Stimulated activated CD4-positive, alpha-beta T cell treated with anti-CD3 and anti-CD28 coated beads, Interleukin-1b, Interleukin-23, amount 100 ng/mL, for 1 hour (primary cell): ENCODE measurements at places on chromosomes 7 and 10.

DNA sequence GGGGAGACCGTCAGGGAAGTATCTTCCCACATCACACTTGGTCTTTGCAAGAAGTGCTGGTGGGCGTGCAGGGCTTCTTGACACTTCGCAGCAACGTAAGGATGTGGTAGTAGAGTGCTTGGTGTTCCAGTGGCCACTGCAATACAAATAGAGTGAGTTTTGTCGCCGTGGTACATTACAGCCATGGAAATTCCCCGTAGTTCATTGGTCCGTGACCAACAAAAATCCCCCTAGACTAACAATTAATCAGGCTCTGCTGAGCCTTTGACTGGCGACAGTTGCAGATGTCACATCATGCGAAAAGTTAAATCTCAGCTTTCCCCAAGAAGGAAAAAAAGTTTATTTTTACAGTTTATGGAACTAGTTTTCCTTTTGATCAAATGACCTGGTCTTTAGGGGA lies 134.7 kb downstream of the MGMT start:
- no peak for DNase-seq

- DNase-seq: no peak
Measured at GRCh38 chr10:11825796-11826414, 2.7 kb downstream of the PROSER2 start.

DNA sequence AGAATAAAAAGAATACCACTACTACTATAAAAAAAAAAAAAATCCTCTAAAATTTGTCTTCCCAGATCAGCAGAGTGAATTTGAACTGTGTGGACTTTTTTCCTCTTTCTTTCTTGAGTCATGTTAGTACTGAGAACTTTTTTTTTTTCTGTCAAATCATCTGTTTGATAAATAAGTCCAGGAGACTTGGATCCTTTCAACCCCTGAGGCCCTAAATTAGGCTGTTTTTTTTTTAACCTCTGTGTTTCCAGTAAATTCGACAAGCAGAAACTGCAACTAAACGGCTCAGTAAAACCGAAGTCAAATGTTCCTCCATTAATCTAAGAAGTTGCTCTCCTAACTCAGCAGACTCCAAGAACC lies 2.7 kb downstream of the MAP3K8 start:
- no peak for DNase-seq

GRCh38 chr10:33772370-33773252 lies 438.1 kb upstream of the NRP1 start:
- no peak for DNase-seq

DNA sequence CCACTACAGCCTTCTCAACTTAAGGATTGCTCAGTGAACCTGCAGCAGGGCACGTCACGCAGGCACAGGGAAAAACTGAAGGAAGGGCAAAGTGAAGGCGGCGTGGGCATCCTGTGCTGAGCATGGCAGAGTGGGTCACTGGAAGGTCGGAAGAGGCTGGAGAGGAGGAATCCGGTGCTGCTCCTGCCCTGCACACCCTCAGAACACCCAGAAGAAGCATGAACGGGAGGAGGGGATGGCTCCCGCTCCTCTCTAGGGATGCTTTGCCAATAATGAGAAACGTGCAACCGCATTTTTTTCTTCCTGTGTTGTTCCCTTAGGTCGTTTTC lies 175.1 kb downstream of the TNS3 start:
- DNase-seq: no peak

- no peak for DNase-seq
Measured at GRCh38 chr7:122316467-122317388, 12.2 kb upstream of the FEZF1 start.

DNA sequence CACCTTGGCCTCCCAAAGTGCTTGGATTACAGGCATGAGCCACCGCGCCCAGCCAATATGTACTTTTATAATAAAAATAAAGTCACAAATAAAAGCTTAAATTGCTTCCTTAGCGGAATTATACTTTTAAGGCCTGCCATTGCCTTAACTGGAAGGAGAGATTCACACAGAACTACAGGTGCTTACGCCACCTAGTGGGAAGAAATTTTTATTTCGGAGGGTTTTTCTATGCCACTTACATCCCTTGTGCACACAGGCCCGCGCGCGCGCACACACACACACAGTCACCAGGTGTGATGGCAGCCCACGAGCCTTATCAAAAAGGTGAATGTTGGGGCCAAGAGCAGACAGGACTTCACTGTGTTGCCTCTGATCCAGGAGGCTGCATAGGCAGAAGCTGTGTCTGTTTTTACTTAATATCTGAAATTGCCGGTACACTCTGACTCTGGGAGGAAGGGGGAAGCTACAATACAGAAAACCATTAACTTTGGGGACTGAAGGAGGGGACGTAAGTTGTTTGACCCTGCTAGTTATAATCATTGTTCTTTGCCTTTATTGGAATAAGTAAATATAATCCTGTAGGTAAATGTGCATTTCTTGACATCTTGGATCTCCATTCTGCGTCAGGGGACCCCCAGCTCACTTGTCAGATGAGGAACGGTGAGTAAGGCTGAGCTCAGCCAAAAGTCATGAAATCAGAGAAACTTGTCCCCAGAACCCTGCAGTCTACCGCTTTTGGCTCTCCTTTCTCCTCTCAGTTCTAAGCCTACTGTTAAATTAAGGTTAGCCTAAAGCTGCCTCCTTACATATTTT lies 87.1 kb downstream of the SLC16A9 start:
- no peak for DNase-seq

DNA sequence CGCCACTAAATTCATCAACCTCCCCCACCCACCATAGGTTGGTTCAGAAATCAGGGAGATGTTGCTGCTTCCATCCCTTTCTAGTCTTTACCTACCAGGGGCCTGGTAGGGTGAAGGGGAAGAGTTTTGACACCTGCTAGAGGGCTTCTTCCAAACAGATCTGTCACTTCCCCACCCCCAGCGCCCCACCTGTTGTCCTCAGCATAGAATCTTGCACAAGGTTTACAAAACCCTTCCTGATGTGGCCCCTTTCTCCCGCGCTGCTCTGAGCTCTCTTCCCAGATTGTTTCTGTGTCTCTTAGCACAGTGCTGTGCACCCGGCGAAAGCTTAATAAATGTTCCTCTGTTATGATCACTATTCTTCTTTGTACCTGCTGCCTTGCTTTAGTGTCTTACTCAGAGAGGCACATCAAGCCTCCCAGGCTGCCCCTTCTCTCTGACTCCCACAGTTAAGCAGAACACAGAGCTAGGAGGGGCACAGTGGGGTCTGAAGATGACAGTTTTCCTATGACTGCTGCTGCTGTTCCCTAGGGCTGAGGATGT lies 11.2 kb upstream of the C10orf95 start:
- DNase-seq: no peak

DNA sequence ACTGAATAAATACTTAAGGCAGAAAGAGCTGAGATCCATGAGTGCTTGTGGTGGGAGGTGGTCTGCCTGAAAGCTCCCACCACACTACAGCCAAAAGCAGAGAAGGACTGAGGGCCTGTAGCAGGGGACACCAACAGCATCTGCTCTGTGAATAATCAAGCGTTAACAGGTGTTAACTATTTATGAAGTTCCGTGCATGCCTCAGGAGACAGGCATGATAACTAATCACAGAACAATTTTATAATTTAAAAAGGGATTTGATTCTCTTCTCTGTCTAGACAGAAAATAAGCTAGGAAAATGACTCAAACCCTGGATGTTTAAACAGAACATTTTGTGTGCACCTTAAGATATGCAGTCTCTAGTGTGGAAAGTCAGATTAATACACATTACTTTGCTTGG lies 61.5 kb upstream of the GHITM start:
- no peak for DNase-seq

DNA sequence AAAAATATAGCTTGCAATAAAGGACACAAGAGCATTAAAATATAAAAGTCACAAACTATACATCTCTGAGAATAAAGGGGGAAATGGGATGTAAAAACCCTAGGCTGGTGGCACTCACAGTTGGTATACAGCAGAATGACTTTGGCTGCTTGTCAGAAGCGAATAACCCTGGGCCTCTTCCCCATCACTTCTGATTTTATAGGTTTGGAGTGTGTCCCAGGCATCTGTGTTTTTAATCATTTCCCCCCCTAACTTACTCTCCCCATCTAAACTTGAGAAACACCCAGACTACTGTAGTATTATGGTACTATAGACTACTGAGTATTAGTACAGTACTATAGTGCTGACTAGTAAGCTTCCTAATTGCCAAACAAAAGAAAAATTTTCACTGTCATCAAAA lies 1.8 kb upstream of the RPA3 start:
- DNase-seq: no peak

DNA sequence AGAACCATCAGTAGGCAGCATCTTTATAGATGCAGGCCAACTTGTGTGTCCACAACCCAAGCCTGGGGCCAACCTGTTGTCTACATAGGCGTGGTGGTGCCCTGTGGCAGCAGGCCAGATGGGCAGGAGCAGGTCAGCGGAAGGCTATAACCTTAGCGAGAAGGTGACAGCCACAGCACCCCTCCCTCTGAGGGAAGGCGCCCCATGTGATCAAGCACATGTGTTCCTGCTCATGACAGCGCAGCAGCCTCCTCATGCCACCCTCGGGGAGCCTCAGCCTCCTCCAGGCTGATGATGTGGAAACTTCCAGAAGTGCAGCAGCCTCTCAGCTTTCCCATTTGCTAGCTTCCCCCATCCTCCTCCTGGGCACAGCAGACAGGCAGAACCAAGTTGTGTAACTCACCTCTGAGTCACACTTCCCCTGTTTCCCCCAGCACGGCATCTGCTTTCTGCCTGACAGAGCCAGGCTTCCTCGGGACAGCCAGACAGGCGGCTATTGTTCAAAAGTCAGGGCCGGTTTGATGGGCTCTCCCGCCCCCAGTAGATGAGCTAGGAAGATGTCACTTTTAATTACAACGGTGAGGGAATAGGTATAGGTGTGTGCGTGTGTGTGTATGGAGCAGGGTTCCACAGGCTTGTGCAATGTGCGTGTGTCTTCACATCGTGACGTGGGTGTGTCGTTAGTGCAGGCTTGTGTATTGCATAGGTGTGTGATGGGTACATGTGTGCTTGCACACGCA lies 312.0 kb upstream of the ZMIZ1 start:
- no peak for DNase-seq

GRCh38 chr7:148852272-148852671 lies 31.8 kb downstream of the EZH2 start:
- no peak for DNase-seq

DNA sequence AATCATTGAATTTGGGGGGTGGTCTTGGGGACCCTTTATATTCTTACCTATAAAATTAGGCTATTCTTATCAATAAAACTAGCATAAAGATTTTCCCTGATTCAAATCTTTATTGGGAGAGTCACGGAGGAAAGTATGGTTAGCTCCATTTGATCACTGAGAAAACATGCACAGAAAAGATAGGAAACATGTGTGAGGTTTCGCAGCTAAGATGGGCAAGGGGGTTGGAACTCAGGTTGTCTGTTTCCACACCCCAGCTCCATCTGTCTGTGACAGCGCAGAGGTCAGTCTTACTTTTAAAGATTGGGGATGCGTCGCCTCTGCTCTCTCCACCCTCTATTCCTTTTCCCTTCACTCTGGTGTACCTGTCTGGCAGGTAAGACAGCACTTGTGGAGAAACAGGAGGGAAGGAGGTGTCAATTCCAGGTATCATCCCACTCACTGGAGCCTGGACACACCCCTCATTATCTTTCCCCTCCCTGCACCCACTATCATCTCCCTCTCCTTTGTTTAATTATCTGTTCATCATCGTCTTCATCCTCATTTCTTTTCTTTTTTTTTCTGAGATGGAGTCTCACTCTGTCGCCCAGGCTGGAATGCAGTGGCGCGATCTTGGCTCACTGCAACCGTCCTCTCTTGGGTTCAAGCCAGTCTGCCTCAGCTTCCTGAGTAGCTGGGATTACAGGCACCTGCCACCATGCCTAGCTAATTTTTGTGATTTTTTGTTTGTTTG lies 2.4 kb upstream of the DENND10 start:
- no peak for DNase-seq
